C1 segment of cervical spinal cord (tissue), 14 donors: ENCODE measurements at places on chromosomes 3 and 15.

DNA sequence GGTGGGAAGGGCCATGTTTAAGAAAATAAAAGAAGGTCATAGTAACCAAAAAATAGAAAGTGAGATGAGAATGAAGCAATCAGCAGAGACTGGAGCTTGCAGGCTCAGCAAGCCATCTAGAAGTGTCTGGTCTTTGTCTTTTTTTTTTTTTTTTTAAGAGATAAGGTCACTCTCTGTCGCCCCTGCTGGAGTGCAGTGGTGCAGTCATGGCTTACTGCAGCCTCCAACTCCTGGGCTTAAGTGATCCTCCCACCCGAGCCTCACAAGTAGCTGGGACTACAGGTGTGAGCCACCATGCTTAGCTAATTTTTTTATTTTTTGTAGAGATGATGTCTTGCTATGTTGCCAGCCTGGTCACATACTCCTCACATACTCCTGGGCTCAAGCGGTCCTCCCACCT, 36.2 kb downstream of the GXYLT2 start:
- DNase-seq = no peak

- DNase-seq = no peak
Measured at GRCh38 chr3:115348951-115349745, 202.1 kb upstream of the ZBTB20 start.

DNA sequence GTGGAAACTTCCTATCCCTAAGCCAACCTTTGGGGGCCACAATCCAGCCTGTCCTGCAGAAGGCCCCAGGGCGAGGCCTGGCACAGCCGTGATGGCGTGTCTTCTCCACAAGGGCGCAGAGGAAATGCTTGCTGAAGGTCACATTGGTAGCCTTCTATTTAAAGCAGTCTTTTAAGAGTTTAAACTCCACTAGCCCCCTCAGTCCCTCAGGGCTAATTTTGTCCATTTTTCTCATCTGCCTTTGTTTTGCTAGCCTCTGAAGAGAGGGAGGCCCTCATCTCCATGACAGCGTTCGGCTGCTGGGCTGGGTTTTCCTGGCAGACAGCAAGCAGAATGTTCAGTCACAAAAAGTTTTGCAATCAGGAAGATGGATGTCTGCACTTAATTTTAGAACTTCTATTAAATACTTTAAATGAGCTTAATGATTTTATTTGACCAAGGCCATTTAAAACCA, 40.8 kb downstream of the RARB start:
- no peak for DNase-seq

DNA sequence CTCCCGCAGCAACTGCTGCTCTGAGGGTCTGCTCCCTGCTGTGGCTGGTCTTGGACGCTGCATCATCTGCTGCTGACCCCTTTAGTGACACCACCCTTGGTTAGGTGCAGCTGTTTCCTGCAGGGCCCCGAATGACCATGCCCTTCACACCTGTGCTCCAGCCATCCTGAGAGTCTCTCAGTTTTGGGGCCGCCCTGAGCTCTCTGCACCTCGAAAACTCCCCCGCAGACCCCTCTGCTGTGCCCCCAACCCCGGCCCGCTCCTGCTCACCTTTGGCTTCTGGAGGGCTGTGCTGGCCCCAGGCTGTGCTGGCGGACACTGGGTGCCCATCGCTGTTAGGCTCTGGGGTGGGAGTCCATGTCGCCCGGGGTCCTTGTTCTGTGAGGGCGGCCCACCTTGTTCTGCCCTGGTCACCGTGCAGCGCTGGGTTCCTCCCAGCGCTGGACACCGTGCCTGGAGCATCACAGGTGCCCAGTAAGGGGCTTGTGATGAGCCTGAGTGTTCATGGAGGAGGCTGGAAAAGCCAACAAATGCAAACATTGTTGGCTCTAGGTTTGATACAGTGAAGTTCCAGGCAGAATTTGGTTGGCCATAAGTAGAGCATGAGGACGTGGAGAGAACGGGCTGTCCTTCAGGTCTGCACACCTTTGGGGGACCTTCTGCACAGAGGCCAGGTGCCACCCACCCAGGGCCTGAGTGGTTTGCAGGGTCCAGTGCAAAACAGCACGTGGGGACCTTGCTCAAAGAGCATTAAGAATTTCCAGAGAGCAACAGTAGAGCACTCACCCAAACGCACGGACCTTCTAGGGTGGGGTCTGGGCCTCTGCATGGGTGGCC, 12.3 kb downstream of the ABTB1 start:
- DNase-seq = no peak

DNA sequence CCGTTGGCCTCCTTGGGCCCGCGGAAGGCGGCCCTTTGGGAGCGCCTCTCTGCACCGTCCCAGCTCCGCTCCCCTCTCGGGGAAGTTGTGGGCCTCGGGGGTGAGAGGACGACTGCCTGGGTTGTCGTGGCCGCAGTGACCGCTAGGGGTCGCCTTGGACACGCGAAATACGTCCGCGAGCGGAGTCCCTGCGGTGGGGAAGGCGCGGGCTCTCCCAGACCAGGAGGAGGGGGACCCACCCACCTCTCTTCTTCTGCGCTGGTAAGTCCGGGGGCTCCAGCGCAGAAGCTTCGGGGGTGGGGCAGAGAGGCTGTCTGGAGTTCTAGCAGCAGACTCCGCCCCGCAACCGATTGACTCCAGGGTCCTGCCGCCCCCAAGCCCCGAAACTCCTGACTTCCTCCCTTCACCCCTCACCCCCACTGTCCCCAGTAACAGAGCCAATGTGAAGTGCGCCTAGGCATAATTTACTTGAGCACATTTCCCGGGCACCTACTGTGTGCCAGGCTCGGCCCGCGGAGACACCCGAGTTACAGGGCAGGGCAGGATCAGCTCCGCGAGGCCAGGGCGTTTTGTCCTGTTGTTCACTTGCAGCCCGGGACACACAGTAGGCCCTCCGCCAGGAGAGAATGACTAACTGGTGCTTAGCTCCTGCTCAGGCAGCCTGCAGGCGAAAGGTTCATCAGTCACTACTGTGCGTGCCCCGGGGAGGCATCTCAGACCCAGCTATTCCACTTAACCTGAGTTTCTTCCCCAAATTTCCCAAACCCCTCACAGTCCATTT, 32.8 kb downstream of the DNASE1L3 start:
- DNase-seq = peak; percentile 71

- peak; percentile 57 for DNase-seq
Measured at GRCh38 chr3:37974121-37975083, 16.2 kb upstream of the VILL start.
